Muscle of back (tissue), 13 donors: ENCODE measurements at places on chromosomes 12 and 14. TPM values are rescaled to one million over a fixed set of nuclear protein-coding genes. Genes with fewer than 3 reads are reported as not detected.

DNA sequence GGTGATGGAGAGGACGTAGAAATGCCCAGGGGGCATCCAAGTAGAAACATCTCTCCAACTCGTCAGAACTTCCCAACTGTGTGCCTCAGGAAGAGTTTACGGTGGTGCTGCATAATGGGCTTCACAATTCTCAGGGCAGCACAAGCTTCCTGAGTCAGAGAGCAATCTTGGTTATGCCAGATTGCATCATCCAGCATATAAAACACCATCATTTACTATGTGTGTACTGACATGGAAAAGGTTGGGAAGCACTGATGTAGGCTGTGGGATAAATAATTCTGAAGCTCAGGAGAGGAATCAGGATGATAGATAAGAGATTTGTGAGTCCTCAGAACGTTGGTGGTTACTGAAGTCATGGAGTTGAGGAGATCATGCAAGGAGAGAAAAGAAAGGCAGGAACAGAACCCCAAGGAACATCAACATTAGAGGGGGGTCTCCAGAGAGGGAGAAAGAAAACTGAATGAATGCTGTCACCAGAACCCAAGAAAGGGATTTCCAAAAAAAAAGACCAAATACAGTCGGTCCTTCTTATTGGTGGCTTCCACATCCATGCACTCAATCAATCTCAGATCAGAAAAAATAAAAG lies 4.7 kb upstream of the NCKAP5L start:
- no peak for DNase-seq

DNA sequence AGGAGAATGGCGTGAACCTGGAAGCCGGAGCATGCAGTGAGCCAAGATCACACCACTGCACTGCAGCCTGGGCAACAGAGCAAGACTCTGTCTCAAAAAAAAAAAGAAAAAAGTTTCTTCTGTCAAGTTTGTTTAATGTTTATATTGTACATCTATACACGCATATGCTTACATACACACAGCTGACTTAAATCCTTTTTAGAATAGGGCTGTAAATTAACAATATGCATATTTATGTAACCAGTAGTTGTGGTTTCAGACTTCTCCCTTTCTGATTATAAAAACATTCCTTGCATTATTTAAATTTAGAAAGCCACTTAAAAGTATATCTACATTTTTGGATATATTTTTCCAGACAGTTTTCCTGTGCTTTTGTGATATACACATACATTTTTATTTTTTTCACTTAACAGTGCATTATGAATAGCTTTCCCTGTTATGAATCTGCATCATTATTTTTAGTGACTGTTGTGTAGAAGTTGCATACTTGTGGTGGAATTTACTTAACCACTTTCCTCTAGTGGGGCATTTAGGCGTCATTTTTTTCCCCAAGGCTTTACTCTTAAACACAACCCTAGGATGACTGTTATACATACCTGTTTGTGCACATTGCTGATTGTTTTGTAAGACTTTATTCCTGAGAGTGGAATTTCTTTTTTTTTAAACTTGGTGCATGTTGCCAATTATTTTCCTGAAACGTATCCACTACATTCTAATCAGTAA lies 29.4 kb downstream of the POLR3B start:
- no peak for DNase-seq

DNA sequence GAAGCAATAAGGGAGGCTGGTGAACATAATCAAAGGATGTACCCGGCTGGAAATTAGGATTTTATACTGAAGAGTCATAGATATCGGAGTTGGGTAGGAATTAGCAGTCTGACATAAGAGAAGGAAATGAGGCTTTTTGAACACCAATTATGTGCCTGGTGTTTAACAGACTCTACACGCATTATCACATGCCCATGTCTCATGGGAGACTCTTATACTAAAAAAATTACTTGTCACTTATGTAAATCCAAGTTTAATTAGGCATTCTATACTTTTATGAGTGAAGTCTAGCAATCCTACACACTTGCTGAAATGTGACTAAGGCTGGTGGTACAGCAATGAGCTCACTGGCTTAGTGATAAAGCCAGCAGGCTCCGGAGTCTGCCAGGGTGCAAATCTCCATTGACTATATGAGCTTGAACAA lies 93.5 kb downstream of the NUAK1 start:
- no peak for DNase-seq

DNA sequence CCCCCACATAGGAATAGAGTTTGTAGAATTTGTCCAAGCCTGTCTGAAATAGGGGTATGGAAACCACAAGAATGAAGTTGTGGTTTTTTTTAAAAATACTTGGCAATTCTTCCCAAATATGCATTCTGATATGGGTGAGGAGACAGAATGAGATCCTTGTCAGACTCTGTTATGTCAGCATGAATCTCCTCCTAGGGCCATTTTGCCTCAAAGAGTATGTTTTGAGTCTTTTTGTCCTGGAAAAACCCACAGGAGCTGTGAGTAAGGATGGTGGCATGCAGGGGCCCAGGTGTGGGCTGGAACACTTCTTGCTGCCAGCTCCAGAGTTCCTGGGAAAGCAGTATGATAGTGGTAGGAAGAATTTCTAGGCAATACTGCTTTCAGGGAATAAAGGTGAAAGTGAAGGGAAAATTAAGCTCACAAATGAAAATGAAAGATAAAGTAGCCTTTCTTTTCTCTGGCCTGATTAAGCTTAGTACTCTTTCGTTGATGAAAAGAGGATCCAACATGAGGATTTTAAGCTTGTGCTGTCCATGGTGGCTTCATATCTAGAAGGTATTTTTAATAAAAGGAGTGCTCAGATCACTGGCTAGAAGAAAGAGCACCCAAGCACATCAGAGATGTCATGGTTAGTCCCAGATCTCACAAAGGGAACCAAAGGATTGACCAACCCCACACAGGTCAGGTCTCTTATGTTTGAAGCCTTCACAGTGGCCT lies 130.8 kb downstream of the LLPH start:
- no peak for DNase-seq

DNA sequence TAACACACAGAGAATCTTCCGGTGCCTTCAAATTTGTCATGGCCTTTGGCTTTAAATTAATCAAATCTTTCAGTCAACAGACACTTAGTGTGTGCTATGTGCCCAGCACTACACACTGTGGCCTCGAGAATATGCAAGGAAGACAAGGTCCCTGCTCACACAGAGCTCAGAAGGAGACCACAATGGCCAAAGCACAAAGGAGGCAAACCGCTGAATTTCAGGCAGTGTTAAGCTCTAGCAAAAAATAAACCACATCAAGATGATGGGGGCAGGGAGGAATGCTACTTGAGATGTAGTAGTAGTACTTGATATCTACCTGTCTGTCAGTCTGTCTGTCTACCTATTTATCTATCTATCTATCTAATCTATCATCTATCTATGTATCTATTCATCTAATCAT lies 227.9 kb downstream of the TMEM132D start:
- no peak for DNase-seq

DNA sequence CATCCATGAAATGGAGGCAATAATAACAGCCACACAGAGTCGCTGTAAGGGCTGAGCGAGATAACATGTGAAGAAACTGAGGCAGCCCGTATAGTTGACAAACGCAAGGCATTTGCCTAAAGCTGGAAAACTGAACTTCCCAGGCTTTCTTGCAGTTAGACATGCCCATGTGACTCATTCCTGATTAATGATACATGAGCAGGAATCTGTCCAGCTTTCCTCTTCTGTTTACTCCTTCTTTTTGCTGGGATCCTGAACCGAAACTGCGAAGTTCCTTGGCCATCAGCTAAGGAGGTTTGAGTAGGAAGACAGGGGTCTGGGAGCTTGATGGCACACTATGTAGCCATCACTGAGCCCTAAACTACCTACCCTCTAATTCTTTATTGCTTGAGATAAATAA lies 52.2 kb downstream of the ST8SIA1 start:
- peak; percentile 62 for DNase-seq

GRCh38 chr12:14408208-14408607 lies 42.7 kb downstream of the ATF7IP start:
- no peak for DNase-seq

DNA sequence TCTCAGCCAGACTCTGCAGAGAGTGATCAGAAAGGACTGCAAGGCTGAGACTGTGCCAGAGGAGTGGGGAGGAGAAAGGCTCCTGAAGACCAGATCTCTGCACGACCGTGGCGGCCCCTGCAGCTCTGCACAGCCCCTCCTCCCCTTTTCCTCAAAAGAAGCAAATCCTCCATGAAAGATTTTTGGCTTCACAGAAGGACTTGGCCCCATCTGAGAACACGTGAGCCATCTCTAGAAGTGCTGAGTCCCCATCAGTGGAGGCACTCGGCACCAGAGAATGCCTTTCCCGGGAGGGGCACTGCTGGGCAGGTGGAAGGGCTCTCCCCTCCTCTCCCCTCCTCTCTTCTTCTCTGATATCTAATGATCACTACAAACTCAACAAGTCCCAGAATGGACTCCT lies 6.8 kb downstream of the FIGNL2 start:
- DNase-seq, result no peak

Gene SLC35F4
- 0.28 TPM for polyA plus RNA-seq

GRCh38 chr12:5081016-5081415 lies 37.3 kb downstream of the KCNA5 start:
- peak; percentile 31 for DNase-seq

DNA sequence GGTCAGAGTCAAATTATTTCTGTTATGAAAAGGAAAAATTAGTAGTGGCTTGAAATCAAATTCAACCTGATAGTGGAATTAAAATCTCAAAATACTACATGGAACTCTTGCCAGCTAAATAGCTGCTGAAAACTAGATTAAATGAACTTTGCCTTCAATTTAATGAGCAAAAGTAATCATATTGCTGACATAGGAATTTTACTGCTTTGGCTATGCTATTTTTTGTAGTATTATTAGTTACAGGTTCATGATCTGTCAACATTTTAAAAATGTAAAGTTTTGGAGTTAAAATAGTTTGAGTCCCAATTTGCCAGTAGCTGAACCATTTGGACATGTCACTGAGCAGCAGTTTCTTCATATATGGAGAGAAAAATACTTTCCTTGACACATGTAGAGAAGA lies 81.4 kb downstream of the RERGL start:
- no peak for DNase-seq

Gene SYNDIG1L
- polyA plus RNA-seq, result not detected

- DNase-seq, result no peak
These were observed 309.2 kb upstream of the KITLG start for GRCh38 chr12:88889326-88890110.

Gene CLEC1B
- not detected for polyA plus RNA-seq
